OCI-LY7 (cell line): ENCODE measurements at places on chromosomes 16 and 17. TPM values are rescaled to one million over a fixed set of nuclear protein-coding genes. Genes with fewer than 3 reads are reported as not detected.

DNA sequence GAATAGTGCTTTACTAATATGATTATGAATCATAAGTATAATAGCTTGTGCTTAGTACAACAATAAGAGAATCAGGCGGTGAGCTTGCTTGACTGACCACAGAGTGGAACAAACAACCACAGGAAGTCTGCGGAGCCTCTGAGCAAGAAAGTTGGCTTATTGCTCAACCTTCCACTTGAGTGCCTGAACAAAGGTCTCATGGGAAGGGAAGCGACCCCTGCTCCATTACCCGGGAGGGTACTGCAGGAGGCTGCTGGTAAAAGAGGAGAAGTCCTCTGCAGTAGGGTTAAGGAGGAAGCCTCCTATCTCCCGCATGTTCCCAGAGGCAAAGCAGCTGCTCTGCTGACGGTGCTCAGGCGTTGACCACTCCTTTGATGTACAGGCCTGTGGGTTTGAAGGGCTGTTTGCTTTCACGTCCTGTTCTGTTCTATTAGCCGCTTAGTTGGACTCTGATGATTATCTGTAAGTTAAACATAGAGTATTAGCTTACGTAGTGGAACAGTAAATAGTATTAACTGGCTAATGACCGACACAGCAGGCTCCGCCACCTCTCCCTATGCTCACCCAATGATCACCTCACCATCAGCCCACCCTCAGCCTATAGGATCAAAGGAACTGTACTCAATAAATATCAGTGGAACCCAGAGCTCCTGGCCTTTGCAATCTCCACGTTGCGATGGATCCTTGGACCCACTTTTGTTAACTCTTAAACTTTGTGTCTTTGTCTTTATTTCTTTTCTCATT is 17.5 kb downstream of the ALOX15B start:
- DNase-seq: peak; percentile 29

DNA sequence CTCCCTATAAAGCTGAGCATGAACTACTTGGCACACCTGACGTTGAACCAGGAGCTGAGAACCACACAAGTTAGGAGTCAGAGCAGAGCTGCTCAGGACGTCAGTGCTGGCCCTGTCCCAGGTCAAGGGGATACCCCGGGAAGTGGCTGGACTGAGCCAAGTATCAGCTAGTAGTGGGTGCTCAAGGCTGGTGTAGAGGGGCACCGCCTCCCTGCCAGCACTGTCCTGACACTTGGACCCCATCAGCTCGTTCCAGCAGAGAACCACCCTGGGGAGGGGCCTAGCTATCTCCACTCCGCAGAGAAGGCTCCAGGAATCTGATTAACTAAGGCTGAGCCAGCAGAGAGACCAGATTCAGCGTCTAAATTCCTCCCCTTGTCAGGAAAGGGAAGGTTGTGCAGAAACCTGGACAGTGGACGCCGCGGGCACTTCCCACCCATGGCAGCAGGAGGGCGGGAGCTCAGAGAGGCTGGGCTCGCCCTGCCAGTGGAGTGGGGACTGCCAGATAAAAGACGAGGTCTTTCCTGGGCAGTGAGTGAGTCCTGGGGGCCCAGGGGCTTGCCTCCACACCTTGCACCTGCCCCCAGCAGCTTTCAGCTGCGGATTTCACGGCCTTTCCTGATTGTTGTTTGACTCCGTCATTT is 21.0 kb downstream of the C16orf90 start:
- DNase-seq: no peak

- no peak for DNase-seq
Observed at GRCh38 chr16:66335704-66336329, 30.7 kb upstream of the CDH5 start.

GRCh38 chr17:65005858-65006257 is 50.7 kb downstream of the GNA13 start:
- no peak for DNase-seq

DNA sequence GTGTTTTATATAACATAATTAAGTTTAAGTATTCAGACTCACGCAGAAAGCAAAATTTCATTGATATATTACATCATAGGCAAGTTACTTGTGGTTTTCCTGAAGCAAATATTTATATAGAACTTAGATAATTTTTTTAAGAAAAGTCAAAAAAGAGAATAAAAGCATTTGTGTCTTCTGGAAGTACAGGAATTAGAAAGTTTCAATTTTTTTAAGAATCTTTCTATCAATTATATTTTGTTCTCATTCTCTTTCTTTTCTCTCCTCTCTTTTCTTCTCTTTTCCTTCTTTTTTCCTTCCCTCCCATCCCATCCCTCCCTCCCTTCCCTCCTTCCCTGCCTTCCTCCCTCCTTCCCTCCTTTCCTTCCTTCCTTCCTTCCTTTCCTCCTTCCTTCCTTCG is 120.7 kb upstream of the CDH8 start:
- DNase-seq: no peak

GRCh38 chr16:68238029-68238345 is 2.1 kb upstream of the ESRP2 start:
- DNase-seq: no peak

GRCh38 chr16:60636117-60636516 is 1400.1 kb downstream of the CDH8 start:
- no peak for DNase-seq

DNA sequence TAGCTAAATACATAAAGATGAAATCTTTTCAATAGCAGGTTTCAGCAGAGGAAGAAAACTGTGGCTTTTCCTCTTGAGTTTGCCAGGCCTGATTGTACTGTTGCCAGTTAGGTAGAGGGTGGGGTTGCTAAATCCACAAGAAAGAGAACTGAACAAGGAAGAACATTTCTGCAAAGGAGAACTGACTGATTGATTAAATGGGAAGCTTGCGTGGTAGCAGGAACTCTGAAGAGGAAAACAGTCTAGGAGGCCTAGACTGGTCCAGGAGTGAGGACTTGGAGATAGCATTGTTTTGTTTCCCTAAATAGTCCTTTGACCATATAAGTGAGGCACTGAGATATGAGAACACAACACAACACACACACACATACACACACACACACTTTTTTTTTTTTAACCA is 18.8 kb downstream of the LRRC36 start:
- no peak for DNase-seq

GRCh38 chr17:80846932-80847331 is 144.7 kb upstream of the CHMP6 start:
- no peak for DNase-seq

GRCh38 chr16:5072334-5073278 is 963 bp downstream of the ALG1 start:
- no peak for DNase-seq

GRCh38 chr16:89261691-89262563 is 44.4 kb downstream of the ZNF778 start:
- no peak for DNase-seq

- no peak for DNase-seq
Observed at GRCh38 chr16:9481747-9482730, 390.6 kb downstream of the HAPSTR1 start.

DNA sequence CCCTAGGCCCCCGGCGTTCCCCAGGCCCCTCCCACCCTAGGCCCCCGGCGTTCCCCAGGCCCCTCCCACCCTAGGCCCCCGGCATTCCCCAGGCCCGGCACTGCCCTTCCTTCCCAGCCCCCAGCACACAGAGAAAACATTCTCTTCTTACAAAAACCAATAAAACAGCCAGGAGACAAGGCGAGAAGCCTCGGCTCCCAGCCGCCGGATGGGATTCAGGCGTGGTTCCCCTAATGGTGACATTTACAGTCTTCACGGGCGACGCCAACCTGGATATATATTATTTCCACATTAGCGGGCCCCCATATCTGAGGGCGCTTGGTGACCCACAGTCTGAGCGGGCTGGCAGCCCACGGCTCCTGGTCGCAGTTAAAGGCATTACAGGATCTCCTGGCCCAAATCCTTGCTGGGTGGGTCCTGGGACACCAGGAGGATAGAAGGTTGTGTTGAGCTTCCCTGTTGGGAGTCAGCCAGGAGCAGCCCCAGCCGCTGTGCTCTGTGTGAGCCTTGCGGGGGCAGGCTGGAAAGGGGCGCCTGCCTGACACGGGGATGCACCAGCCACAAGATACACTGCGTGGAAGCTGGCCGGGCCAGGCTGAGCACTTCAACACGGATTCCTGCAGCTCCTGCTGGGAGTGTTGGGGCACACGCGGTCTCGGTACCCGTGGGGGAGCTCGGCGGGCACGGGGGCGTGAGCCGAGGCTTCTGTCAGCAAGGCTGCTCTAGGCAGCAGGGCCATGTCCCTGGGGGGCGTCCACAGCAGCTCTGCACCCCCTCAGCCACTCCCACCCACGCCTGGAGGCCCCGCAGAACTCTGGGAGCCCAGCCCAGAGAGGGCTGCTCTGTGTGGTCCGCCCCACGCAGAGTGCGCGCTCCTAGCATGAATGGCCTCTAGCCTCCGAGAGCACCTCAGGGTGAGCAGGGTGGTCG is 83.7 kb downstream of the LMF1 start:
- no peak for DNase-seq

DNA sequence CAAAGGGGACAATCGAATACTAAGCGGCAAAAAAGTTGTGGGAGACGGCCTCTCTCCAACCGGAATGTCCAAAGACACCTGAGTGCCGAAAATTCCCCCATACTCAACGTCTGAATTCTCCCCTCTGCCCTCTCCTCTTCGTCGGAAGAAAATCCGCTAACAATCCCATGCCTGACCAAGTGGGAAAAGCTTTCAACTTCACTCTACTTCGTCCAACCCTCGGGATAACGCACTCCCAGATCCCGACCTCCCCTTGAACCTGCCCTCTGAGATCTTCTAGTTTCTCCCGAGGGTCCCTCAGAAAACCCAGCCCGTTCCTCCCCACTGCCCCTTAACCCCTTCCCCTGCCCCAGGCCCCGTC is 961 bp downstream of the AMFR start:
- no peak for DNase-seq

Gene KRT13
- not detected in 2 replicates for total RNA-seq

Gene IL17C
- total RNA-seq: 0.50 and 0.86 TPM in 2 replicates

Gene KRTAP4-4
- not detected in 2 replicates for total RNA-seq

DNA sequence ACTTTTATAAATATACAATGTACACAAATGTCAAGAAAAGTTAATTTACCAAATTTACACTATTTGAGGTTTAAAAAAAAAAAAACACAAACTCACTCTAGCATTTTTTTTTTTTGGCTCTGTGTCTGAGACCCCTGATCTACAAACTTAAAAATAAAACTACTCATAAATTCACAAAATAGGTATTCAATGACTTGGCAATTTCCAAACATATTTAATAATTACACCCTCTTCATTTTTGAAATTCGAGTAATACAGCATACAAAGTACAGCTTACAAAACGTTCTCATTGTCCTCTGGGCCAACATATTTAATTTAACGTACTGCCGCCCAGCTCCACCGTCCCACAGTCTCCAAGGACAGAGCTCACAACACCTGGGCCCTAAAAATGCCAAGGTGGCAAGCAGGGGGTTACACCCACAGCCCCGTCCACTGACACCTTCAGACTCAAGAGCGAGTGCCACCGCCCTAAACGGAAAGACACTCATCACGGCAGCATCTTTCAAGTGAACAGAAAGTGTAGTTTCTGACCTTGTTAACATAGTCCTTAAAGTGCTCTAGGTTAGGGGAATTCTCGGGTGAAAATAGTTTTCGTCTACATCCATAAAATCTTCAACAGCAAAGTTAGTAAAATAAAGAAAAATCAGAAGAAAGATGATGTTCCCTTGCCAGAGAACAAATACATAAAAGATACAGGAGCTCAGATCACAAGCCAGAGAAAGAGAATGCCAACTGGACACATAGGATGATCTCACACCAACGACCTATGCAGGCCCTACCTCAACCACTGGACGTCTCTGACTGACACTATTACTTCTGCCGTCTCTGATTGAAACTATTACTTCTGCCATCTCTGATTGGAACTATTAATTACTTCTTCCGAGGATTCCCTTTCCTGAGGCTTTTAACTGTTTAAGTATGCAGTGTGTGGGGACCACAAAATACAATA is 4.2 kb downstream of the ADCY9 start:
- DNase-seq: no peak

Gene QPRT
- total RNA-seq: 12.6 and 15.8 TPM in 2 replicates

Gene KRTAP3-1
- total RNA-seq: not detected in 2 replicates

DNA sequence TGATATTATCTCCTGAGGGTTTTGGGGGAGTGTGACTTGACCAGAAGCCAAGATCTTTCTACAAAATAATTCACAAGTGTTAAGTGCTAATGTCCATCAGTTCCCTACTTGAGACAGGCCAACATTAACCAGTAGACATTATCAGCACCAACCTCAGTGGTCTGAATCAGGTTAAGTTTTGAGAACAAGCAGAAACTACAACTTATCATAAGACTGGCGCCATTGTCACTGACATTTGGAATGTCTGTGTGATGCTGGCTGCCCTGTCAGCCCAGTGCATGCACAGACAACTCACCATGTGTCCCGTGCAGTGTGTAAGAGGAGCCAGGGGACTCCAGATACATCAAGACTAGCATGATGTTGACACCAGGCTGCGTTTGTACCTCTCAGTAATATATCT is 76.8 kb downstream of the CCDC182 start:
- no peak for DNase-seq

Gene KRTAP4-1
- not detected in 2 replicates for total RNA-seq

DNA sequence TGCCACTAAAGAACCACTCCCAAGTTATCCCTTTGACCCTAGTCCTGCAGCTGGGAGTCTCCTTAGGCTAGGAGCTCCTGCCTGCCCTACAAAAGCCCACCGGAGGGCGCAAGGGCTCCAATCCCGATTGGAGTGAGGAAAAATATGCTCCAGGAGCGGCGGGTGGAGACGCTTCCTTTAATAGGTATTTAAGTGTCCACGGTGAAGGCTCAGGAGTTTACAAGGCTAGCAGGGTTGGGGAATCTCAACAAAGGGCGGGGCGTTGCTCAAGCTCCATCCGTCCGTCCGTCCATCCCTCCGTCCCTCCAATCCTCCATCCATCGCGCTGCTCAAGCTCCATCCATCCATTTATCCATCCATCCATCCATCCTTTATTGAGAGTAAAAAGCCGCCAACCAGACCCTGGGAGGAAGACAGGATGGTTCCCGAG is 556 bp upstream of the SPNS1 start:
- peak; percentile 41 for DNase-seq

- DNase-seq: no peak
Observed at GRCh38 chr17:55271223-55271571, 6.4 kb downstream of the HLF start.

DNA sequence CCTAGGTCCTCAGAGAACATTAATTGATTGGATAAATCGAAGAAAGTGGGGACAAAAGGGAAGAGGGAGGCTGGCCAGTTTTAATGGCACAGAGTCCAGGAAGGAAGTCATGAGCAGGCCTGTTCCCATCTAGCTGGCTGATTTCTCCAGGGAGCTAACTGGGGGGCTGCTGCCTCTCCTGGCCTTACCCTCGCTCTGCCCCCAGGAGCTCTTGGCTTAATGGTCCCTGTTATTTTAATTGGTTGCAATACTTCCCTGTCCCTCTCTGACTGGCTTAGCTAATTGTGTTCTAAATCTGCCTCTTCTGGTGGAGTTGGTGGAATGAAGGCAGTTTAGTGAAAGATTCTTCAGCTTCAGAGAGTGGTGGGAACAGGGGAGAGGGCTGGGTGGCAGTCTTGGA is 61.4 kb downstream of the MGAT5B start:
- DNase-seq: no peak

GRCh38 chr17:21174713-21175112 is 39.2 kb downstream of the TMEM11 start:
- DNase-seq: no peak

DNA sequence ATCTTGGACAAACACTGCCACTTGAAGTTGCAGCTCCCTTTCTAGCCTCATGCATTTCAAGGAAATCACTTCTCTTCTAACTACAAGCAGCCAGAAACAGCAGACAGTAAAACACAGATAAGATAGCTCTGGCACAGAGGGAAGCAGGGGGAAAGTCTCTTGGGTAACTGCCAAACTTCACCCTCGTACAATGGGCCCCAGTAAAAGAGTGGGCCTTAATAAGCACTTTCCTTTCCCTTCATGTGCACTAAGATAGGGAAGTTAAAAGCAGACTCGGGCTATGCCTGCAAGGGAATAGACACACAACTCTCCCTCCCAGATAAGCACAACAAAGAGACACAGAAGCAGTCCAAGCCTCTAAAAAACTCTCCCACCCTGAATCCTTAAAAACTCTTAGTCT is 4.2 kb upstream of the KRTAP4-5 start:
- no peak for DNase-seq
